ENCODE measurements at places on chromosomes 2 and 18.

GRCh38 chr2:33411765-33412164 lies 64.7 kb upstream of the RASGRP3 start:
- no peak for DNase-seq

DNA sequence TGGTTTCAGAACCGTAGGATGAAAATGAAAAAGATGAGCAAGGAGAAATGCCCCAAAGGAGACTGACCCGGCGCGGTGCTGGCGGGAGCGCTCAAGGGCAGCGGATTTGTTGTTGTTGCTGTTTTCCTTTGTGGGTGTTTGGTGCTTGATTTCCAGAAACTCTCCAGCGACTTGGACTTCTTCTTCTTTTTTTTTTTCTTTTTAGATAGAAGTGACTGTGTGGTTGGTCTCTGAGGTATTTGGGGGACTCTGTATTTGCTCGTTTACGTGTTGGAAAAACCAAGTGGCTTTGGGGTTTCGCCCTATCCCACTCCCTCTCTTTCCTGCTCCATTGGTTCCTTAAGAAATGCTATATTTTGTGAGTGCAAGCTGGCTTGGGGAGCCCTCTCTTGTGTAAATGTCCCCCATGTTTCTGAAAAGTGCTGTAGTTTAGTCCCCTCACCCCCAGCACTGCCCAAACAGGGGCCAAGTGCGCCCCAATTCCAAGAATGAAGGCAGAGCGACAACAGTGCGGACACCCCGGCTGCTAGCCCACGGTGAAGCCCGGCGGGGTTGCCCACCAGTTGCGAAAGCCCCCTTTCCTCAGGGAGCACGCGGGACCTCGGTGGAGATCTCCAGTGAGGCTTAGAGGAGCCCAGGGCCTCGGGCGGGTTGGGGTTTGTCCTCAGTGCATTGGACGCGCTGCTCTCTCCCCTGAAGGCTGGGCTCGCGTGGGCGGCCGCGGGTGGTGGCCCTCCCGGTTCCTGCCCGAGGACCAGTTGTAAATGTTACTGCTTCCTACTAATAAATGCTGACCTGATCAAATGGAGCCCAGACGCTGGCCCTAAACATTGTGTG lies 1.8 kb downstream of the HOXD9 start:
- no peak for DNase-seq

- DNase-seq, result no peak
Observed at GRCh38 chr18:72640557-72640956, 96.4 kb upstream of the CBLN2 start.

- no peak for DNase-seq
Observed at GRCh38 chr2:175030380-175031271, 25.4 kb upstream of the CHN1 start.

- DNase-seq, result no peak
Observed at GRCh38 chr18:11047817-11048216, 101.6 kb downstream of the PIEZO2 start.

DNA sequence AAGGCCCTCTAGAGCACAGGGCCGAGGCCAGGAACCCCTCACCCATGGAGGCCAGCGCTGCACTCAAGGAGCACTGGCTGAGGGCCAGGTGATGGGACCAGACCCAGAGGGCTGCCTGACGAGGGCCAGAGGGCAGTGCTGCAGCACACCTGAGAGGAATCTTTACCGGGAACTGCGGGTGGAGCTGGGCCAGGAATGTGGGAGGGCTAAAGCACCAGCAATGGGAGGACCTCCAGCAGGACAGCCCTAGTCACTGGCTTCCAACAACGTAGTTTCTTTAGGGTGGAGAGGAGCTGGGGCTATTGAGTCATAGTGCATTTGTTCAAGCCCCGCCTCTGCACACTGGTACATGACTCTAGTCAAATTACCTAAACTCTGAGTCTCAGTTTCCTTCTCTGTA lies 143.4 kb downstream of the TMEM17 start:
- DNase-seq, result no peak

- peak; percentile 0 for DNase-seq
Observed at GRCh38 chr2:176554101-176555048, 285.1 kb downstream of the MTX2 start.

GRCh38 chr2:72994991-72995380 lies 76.5 kb downstream of the SFXN5 start:
- no peak for DNase-seq

DNA sequence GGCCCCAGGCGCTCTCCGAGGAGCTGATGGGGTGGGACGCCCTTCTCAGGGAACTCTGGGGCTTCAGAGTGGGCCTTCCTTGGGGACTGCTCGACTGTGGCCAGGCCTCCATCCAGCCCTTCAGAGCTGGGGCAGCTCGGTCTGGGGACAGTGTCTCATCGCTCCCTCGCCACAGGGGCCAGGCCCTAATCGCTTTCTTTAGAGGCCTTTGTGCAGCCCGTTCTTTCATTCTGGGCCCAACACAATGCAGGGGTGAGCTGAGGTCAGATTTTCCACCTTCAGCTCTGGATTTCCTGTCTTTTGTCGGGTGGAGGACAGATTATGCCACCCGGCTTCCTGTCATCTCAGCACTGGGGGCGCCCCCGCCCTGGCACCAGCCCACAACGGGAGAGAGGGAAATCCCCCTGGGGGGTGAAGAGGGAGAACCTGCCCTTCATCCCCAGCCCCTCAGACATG lies 25.2 kb downstream of the MYCN start:
- DNase-seq, result no peak

DNA sequence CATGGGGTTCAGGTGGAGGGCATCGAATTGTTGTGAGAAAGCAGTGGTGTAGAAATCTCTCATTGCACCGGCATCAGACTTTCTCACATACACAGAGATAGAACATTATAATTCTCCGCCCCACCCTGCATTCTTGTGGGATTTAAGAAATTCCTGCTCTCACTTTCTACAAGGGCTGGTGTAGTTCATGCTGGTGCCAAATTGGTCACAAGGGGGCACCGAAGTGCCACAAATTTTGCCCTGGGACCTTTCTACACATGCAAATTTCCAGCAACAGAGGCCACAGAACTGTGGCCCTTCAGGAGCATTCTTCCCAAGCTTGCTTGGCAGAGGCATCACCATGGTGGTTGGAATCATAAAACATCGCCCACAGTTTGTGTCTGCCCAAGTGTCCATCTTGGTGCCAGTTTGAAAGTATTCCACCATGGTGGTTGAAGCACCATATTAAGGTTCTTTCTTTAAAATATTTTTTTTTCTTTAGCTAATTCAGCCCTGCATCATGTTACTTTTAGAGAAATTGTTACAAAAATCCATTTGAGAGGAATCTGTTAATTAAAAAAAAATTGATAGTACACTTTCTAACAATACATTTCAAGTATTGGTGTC lies 521.2 kb upstream of the FANCL start:
- no peak for DNase-seq

DNA sequence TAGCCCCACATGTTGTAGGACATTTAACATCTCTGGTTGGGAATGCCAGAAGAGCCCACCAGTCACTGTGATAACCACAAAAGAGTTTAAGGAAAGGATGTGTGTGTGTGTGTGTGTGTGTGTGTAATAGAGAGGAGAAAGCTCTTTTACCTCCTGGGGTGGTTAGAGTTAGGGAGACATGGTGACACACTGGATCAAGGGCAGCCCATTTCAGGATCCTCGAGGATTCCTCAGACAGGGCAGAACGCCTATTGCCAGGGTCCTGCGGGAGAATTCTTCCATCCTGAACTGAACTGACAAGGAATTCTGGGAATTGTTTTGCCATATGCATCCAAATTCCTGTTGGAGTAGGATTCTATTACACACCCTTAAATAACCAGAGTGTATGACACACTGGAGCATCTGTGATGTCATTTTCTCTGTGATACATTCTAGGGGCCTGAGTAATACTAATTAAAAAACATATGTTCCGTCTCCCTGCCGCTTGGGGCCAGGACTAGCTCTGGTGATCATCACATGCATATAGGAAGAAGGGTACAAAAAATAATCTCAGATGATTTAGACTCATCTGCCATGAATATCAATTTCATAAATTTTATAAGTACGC lies 156.4 kb upstream of the MMADHC start:
- no peak for DNase-seq

- DNase-seq, result no peak
Observed at GRCh38 chr2:224058048-224058775, 19.1 kb upstream of the SERPINE2 start.

DNA sequence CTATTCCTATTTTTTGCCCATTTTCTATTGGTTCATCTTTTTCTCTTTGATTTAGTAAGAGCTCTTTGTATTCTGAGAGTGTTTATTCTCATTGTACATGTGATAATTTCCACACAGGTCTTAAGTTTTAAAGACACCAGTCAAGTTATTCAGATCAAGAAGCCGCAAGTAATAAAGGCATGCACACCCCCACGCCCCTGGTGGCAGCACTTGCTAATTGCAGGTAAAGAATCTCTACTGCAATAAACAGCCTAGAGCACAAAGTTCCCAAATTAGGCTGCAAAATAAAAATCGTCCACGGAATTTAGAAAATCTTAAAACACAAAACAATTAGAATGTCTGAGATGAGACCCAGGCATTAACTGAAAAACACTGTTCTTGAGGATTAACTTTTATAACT lies 45.2 kb downstream of the ST3GAL5 start:
- no peak for DNase-seq
